Activated CD4-positive, alpha-beta memory T cell treated with anti-CD3 and anti-CD28 coated beads, Interleukin-2, amount 10 ng/mL, durations not matched to agents 7 days and 5 days (primary cell): ENCODE measurements at places on chromosomes 13 and 19. TPM values are rescaled to one million over a fixed set of nuclear protein-coding genes. Genes with fewer than 3 reads are reported as not detected.

Gene RNF225
- total RNA-seq, result 0.45 TPM

Gene KIR3DL2
- 1.1 TPM for total RNA-seq

Gene ELSPBP1
- not detected for total RNA-seq

Gene PRODH2
- total RNA-seq, result not detected

GRCh38 chr19:18777301-18778075 is 13.6 kb downstream of the COMP start:
- no peak overlapping the region for H3K27ac ChIP-seq
- no peak for DNase-seq
- no peaks in the 10 kb centered on the region for H3K4me1 ChIP-seq
- H3K27me3 ChIP-seq, result peaks cover 3% of the 10 kb centered on the region
- H3K4me3 ChIP-seq, result no peak overlapping the region

DNA sequence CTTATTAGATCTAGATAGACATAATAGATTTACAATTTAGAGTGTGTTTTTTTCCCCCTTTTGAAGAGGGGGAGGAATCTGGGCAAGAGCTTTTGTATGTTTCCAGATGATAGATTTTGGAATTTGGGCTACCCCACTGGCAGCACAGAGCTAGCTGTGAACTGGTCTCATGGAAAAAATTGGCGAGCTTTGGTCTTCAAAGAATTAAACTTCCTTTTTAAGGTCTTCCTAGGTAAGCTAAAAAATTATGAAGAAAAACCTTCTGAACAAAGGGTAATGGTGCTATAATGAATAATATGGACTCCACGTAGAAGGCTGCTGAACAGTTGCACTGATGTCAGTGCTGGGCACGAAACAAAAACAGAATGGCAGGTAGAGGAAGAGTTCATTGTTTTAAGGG is 109.3 kb downstream of the ZIC5 start:
- H3K4me1 ChIP-seq, result peaks cover 16% of the 10 kb centered on the region
- H3K4me3 ChIP-seq, result no peak overlapping the region
- peaks cover 42% of the 10 kb centered on the region for H3K27me3 ChIP-seq
- no peak overlapping the region for H3K27ac ChIP-seq
- DNase-seq, result no peak
- no peaks in the 10 kb centered on the region for H3K36me3 ChIP-seq

GRCh38 chr13:21149568-21149967 is 26.8 kb downstream of the SKA3 start:
- no peak overlapping the region for H3K4me3 ChIP-seq
- peaks cover 43% of the 10 kb centered on the region for H3K36me3 ChIP-seq
- H3K4me1 ChIP-seq, result peaks cover under 1% of the 10 kb centered on the region
- no peak overlapping the region for H3K27ac ChIP-seq
- DNase-seq, result no peak

DNA sequence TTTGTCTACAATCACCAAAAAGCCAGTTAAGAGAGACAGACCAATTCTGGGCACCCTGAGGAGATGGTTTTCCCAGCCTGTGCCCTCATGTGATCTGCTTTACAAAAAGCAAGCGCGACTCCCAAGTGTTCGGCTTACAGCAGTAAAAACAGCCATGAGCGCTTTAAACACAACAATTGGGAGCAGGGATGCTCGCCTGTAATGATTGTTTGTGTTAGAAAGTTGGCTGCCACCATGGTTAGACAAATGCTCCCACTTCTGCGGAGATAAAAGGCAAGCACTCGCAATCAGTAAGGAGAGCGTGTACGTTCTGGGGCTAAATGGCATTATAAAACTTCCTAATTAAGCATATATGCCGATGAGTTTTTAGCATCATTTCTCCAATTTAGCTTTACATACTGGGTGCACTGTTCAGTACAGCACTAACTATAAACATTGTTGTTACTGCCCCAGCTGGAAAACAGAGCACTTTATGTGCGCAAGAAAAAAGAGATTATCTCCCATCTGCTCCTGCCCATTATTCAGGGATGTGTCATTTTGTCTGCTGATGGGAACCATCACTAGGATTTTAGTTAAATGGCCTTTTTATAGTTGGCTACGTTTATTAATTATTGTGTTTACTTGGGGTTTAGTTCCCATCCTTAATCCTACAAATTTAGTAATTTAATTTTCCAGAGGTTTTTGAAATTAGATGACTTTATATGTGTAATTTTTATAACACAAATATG is 309.3 kb upstream of the MAB21L1 start:
- DNase-seq, result no peak
- no peaks in the 10 kb centered on the region for H3K36me3 ChIP-seq
- H3K27ac ChIP-seq, result no peak overlapping the region
- H3K4me3 ChIP-seq, result no peak overlapping the region
- no peaks in the 10 kb centered on the region for H3K4me1 ChIP-seq
- no peaks in the 10 kb centered on the region for H3K27me3 ChIP-seq

DNA sequence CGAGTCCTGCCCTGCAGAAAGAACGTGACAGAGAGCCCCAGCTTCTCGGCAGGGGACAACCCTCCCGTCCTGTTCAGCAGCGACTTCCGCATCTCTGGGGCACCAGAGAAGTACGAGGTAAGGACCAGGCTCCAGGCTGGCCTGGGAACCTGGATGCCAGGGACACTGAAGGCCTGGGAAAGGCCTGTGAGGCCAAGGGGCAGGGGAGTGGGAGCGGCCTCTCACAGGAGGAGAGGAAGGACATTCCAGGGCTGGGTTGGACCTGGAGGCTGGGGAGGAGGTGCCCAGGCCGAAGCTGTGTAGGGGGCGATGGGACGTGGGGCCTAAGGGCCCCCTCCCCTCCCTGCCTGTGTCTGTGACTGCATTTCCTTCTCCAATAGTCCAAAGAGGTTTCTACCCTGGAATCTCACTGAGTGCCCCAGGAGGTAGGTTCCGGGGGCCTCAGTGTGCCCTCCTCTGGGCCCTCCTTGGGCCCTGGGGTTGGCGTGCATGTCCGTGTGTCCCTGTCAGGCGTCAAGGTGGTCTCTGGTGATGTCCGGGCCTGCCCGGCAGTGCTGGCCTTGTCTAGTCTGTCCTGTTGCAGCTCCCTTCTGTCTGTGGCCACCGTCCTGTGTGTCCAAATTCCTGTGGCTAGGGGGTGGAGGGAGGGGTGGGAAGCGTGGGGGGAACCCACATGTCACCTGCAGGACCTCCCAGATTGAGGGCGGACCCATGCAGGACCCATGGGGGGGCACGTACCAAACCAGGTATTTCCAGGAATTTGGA is 16.9 kb upstream of the CD22 start:
- no peak overlapping the region for H3K27ac ChIP-seq
- H3K4me1 ChIP-seq, result no peaks in the 10 kb centered on the region
- no peaks in the 10 kb centered on the region for H3K36me3 ChIP-seq

DNA sequence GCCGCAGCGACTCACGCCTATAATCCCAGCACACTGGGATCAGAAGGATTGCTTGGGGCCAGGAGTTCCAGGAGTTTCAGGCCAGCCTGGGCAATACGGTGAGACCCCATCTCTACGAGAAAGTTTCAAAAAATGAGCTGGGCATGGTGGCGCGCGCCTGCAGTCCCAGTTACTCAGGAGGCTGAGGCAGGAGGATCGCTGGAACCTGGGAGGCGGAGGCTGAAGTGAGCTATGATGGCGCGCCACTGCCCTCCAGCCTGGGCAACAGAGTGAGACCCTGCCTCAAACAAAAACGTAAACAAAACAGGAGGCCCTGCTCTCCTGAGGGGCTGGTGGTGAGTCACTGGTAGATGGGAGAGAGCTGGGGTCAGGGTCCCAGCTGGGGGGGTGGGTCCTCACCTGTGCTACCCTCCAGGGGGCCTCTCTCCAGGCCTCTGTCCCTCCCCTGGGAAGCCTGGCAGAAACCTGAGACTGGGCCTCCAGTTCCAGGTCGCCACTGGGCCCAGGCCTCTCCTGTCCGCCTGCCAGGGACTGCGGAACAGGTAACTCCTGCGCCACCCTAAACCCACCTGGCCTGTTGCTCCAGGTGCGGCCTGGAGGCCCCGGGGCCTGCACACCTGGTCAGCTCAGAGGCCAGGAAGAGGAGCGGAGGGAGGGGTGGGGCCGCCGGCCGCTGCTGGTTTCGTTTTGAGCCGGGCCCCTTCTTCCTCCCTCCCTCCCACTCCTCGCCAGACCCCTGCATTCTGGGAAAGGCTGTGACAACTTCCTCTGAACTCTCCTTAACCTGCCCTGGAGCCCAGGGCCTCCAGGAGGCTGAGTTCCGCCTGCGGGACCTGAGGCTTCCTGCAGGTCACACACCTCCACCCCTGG is 17.2 kb upstream of the ZBTB7A start:
- H3K4me1 ChIP-seq, result peaks cover 62% of the 10 kb centered on the region
- peak; percentile 75 for DNase-seq
- peaks cover 8% of the 10 kb centered on the region for H3K36me3 ChIP-seq

- H3K36me3 ChIP-seq, result peaks cover 39% of the 10 kb centered on the region
- peaks cover 60% of the 10 kb centered on the region for H3K27me3 ChIP-seq
- H3K4me3 ChIP-seq, result peak overlapping the region; percentile 58
Measured at GRCh38 chr19:10288662-10289166, 1.0 kb upstream of the ICAM5 start.

DNA sequence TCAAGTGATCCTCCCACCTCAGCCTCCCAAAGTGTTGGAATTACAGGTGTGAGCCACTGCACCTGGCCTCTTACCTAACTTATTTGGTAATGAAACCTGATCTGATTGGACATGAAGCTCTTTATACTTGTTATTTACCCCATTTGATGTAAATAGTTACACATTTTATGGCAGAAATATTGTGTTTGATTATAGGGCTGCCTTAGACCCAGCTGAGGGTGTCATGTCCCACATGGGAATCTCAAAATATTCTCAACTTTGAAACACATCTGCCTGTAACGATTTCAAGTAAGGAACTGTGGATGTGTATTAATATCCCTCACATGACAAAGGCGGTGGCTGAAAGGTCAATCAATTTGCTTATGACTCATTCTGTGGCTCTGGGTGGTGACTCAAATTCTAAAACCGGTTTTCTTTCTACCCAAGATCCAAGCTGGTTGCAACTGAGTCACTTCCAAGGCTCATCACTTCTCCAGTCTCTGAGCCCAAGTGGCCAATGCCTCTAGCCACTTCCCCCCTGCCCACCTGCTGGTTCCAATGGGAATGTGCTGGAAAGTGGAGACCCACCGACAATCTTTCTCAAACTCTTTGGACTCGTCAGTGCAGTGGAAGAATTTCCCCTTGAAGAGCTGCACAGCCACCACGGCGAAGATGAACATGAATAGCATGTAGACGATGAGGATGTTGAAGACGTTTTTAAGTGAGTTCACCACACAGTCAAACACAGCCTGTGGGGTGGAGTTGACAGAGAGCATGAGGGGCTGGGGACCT is 110.9 kb downstream of the IER2 start:
- peaks cover 10% of the 10 kb centered on the region for H3K36me3 ChIP-seq
- peaks cover 20% of the 10 kb centered on the region for H3K4me1 ChIP-seq
- H3K27ac ChIP-seq, result peak overlapping the region; percentile 73
- H3K27me3 ChIP-seq, result peaks cover 33% of the 10 kb centered on the region

GRCh38 chr19:17069193-17069592 is 6.1 kb downstream of the HAUS8 start:
- peaks cover 51% of the 10 kb centered on the region for H3K4me1 ChIP-seq
- peaks cover 71% of the 10 kb centered on the region for H3K36me3 ChIP-seq
- H3K4me3 ChIP-seq, result no peak overlapping the region
- H3K27ac ChIP-seq, result no peak overlapping the region

GRCh38 chr13:84137292-84137691 is 255.0 kb upstream of the SLITRK1 start:
- peak; percentile 81 for DNase-seq
- H3K4me1 ChIP-seq, result peaks cover 18% of the 10 kb centered on the region
- no peaks in the 10 kb centered on the region for H3K27me3 ChIP-seq
- peak overlapping the region; percentile 43 for H3K4me3 ChIP-seq
- H3K36me3 ChIP-seq, result no peaks in the 10 kb centered on the region
- peak overlapping the region; percentile 94 for H3K27ac ChIP-seq

- DNase-seq, result no peak
- no peaks in the 10 kb centered on the region for H3K27me3 ChIP-seq
- no peaks in the 10 kb centered on the region for H3K36me3 ChIP-seq
- H3K4me3 ChIP-seq, result no peak overlapping the region
- H3K4me1 ChIP-seq, result no peaks in the 10 kb centered on the region
Measured at GRCh38 chr13:107809125-107809524, 406.2 kb downstream of the LIG4 start.

DNA sequence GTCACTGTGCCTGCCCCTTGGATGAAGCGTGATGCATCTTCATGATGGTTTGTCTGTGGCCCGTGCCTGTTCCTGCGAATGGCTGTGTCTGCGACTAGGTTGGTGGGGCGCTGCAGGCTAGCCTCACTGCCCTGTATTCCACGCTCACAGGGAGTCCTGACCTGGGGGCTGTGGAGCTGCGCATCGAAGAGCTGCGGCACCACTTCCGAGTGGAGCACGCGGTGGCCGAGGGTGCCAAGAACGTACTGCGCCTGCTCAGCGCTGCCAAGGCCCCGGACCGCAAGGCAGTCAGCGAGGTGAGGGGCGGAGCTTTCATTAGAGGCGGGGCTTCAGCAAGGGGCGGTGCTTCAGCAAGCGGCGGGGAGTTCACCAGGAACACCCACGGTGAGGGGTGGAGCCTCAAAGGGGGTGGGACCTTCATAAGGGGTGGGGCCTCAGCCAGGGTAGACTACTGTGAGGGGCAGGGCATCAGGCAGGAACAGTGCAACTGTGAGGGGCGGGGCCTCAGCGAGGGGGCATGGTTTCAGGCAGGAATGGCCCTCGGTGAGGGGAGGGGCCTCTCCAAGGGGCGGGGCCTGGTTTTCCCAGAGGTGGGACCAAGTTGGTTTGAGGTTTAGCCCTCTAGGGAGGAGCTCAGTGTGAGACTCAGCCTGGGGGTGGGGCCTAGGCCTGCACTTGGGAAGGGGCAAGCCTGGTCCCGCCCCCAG is 17.2 kb downstream of the PKN1 start:
- H3K4me1 ChIP-seq, result peaks cover 12% of the 10 kb centered on the region
- no peaks in the 10 kb centered on the region for H3K27me3 ChIP-seq
- no peak overlapping the region for H3K27ac ChIP-seq
- peaks cover 74% of the 10 kb centered on the region for H3K36me3 ChIP-seq
- no peak overlapping the region for H3K4me3 ChIP-seq

- H3K4me1 ChIP-seq, result peaks cover 55% of the 10 kb centered on the region
- DNase-seq, result peak; percentile 83
- peak within 1 kb of the TSS; percentile 93 for H3K27ac ChIP-seq
- H3K27me3 ChIP-seq, result no peaks in the 10 kb centered on the region
- peak within 1 kb of the TSS; percentile 99 for H3K4me3 ChIP-seq
- peaks cover 71% of the 10 kb centered on the region for H3K36me3 ChIP-seq
Measured at GRCh38 chr19:38617764-38618589, at the start of gene MAP4K1. Gene MAP4K1 (minus strand): TSS chr19:38617953. CDS start chr19:38617895, 58 bp downstream.
